Type B pancreatic cell (in vitro differentiated cells): ENCODE measurements at places on chromosomes 7 and 10. TPM values are rescaled to one million over a fixed set of nuclear protein-coding genes. Genes with fewer than 3 reads are reported as not detected.

GRID2IP gene
- 0.43 and 1.6 TPM in 2 replicates for total RNA-seq

GRCh38 chr7:4792537-4793126 lies 17.2 kb downstream of the AP5Z1 start:
- DNase-seq = no peak

GRCh38 chr7:87837597-87837996 lies 38.6 kb downstream of the SLC25A40 start:
- DNase-seq = no peak

DNA sequence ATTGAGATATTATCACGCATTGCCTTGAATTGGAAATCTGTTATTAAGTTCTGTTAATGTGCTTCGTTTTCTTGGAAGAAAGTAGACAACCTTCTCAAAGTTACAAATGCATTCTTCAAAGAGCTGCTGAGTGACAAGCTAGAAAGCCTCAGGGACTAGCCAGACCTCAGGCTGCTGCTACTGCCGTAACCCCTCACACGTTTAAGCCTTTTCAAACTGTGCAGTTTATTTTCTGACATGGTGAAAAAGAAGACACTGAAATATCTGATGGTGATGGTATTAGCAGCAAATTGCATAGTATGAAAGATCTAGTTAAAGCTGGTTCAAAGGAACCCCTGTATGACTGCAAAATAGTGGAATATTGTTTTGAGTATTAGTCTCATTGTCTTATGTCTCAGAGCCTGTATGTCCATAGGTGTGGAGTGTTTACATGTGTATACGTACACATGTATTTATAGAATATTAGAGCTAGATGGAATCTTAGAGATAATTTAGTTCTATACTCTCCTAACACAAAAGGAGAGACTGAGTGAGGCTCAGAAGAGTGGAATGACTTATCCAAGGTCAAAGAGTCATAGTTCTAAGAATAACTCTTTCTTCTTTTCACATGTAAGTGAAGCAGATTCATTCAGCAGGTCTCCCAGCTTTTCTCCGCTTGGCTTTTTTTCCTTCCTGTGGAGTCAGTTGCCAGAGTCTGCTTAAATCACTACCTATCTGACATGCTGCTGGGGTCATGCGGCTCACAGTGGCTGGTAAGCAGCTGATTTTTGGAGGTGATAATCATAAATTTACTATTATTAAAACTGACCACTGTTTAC lies 431.9 kb downstream of the PLXDC2 start:
- DNase-seq = no peak

- DNase-seq = no peak
Measured at GRCh38 chr10:72104472-72105097, 16.2 kb upstream of the SPOCK2 start.

DNA sequence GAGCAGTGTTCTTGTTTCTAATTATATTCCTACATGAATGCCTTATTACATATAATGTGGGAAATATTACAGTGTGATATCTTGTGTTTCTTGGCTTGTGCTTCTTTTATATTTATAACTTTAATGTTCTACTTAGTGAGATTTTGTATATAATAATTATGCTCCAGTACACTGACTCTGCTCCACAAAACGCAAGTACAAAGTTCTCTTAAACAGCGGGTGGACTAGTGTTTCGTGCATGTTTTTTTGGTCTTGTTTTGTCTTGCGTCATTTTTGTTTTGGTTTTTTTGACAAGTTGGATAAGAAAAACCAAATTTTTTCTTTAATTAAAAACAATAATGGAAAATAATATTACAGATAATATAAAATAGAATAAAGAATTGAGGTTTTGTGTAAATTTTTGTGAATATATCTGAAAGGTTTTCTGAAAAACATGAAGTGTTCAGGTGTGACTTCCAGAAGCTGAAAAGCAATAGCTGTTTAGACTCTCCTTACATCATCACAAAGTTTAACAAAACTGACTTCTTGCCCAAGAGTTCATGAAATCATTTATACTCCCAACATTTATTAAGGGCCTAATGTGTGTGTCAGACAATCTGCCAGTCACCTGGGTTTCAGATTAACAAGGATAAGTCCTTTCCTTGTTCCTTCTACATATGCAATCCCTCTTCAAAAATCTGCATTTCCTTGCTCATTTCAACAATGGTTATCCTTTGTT lies 331.8 kb downstream of the LRRTM3 start:
- DNase-seq = no peak
